ENCODE measurements at places on chromosomes 11 and 22.
A peak's percentile ranks its signal among the peaks of the same experiment; 100 is the strongest.

- no peak for DNase-seq
Measured at GRCh38 chr11:30730011-30730410, 143.9 kb upstream of the MPPED2 start.

DNA sequence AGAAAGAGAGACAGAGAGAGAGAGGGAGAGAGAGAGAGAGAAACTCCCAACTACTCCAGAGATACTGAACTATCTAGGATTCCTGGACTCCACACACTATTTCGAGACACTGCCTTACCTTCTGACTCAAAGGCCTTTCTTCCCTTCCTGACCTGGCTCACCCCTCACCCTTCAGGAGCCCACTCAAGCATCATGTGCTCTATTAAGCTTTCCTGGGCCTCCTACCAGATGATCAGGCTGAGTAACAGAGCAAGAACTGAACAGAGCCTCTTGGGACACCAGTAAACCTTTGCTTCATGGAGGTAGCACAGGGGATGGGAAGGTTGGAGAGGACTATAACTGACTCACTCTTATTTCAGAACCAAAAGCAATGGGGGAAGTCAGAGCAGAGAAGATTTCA lies 31.4 kb downstream of the PLEKHA7 start:
- DNase-seq = no peak

DNA sequence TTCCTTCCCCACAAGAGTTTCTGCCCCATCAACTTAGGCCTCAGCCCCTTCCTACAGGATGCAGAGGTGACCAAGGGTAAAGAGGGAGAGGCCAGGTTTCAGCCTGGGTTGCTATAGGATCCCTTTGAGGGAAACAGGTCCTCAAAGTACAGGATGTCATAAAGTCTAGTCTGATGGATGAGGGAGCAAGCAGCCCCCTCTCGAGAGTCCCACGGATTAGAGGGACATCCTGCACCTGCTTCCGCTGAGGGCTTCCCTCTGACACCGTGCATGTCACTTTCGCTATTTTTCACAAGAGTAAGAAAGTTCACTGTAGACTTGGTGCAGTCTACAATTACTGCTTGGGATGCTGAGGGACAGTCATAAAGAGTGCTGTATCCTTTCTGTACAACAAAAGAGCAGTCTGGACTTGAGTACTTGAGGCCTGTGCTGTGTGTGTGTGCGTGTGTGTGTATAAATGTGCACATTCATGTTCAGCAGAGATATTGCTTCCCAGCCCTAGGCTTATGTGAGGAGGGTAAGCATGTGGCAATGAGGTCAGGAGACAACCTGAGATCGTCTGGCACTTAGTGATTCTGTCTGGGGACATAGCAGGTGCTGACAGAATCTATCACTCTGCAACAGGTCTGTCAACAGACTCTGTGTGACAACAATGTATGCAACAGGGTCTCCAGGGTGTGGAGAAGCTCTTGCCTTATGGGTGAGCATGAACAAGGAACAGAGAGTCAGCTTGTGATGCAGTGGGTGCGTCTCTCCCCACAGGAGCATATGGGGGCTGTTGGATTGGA lies 18.0 kb upstream of the CHST1 start:
- DNase-seq = no peak

DNA sequence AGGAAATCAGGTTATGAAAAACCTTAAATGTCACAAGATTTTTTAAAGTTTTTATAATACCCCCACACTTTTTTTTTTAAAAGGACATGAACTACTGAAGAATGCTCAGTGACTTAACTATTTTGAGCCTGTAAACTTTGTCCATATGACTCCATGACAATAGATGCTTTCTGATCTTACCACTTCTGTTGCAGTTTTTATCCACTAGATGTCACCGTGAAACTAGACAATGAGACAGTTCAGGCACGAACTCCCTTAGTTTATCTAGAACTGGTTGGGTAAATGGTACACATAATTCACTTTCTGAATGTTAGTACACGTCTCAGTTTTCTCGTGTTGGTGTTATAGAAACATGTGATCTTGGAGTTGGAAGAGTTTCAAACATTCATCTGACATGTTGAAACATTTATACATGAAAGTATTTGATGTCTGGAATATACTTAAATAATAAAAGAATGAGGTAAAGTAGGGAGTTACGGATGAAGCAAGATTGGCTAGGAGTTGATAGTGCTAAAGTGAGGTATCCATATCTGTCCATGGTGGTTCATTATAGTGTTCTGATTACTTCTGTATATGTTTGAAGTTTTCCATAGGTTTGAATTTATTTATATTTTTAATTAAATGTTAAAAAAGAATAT lies 8.1 kb downstream of the CCDC15 start:
- DNase-seq = peak; percentile 47

DNA sequence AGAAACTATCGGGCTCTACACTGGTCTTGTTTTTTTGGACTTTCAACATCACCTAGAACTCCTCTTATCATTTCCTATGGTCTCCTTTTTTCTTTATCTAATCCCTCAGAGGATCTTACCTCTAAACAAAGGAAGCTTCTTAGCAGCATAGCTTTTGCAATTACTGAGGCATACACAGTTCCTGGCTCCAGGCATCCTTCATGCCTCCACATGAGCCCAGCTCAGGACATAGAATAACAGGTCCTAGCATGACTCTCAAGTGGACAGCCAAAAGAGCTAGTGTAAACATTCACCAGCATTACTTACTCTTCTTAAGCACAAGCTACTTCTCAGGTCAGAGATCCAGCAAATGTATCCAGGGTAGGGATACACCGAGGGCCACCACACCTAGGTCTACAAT lies 17.1 kb downstream of the CFAP300 start:
- DNase-seq = no peak

GRCh38 chr22:28628766-28629165 lies 50.9 kb downstream of the TTC28 start:
- DNase-seq = no peak

- no peak for DNase-seq
Measured at GRCh38 chr11:71325418-71326327, 73.3 kb upstream of the SHANK2 start.

DNA sequence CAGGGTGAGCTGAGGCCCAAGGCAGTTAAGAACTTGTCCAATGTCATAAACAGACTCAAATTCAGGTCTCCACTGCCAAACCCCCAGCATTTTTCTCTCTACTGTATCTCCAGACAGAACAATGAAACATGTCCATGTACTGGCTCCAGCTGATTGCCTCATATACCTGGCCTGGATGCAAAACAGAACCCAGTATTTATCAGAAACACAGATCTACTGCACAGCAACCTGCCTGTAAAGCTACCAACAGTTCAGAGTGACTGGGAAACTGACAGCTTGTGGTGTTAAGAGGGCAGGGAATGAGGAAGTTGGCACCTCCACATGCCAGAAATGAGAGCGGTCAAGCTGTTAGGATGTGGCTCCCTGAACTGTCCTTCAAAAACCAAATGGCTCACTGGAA lies 41.6 kb downstream of the C11orf71 start:
- no peak for DNase-seq

DNA sequence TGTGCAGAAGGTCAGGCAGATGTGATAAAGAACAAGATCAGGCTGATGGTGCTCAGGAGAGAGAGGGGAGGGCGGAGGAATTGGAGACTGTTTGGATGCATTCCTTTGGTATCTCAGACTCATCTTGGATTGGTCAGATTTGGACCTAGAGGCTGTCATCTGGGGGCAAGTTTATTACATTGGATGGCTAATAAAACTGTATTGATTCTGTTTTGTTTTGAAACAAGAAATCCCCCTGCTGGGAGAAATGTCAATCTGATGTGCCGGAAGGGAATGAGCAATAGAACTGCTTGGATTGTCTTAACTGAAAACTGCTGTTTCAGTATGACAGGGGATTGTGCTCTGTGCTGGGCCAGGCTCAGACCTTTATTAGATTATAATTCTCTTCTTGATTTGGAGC lies 25.5 kb upstream of the CCDC90B start:
- DNase-seq = no peak

- no peak for DNase-seq
Measured at GRCh38 chr11:99693941-99694492, 673.3 kb downstream of the CNTN5 start.

DNA sequence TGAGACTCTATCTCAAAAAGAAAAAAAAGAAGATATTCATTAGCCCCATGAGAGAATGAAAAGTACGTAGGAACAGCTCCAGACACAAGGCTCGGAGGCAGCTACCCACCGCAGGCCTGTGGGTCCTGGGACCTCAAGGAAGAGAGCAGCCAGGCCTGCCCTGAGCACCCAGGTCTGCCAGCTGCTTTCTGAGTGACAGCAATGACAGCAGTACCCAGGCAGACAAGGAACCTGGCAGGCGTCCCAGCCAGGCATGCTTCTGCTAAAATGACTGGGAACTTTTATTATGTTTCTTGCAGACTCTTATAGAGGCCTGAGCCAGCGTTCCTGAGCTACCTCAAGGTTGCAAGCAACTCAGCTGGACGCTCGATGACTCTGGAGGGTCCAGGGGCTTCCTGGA lies 31.6 kb downstream of the CPT1A start:
- no peak for DNase-seq

GRCh38 chr11:110990311-110990710 lies 255.2 kb upstream of the POU2AF2 start:
- DNase-seq = no peak

DNA sequence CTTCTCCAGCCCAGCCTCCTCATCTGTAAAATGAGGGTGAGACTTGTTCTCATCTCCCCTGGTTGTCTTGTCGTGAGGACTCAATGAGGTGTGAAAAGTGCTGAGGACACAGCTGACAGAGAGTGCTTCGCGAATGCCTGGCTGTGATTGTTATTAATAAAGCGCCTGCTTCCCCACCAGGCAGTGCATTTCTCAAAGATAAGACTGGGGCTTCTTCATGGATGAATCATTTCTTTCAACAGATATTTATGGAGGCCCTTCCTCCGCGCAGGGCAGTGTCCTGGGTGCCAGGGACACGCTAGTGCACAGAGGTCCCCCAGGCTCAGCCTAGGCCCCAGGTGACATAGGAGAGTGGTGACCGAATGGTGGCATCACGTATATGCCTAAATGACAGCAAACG lies 34.3 kb upstream of the SHISAL1 start:
- DNase-seq = no peak

GRCh38 chr11:98568013-98568412 lies 452.7 kb upstream of the CNTN5 start:
- no peak for DNase-seq

DNA sequence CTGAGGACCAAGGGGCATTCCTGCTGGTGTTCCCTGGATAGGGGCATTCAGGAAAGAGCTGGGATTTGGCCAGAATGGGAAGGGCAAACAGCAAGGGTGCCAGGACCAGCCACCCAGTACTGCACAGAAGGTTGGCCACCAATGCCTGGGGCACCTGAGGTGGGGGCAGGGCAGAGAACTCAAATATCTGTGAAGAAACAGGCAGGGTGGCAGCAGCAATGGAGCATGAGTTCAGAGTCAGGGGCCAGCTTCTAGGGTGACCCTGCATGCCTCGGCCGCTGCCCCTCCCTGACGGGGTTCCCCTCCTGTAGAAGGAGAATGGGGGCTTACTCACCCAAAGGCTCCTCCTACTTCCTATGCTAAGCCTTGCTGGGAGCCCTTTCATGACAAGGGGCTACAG lies 79.3 kb upstream of the SHANK2 start:
- DNase-seq = no peak

DNA sequence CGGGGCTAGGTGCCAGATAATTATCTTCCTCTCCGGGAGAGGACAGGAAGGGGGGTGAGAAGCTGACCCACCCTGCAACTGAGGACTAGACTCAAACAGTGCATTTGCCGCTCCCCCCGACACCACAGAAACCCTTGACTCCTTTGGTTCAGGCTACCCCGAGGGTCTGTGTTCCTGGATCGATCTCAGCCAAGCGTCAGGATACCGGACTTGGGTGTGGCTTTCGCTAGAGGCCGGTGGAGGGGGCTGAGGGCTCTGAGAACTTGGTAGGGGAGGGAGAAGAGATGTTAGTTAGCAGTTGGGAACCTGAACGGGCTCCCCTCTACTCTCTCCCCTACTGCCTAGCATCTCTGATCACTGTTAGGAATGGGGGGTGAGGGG lies 840 bp downstream of the SEZ6L start:
- DNase-seq = no peak

GRCh38 chr11:83918476-83918875 lies 632.3 kb upstream of the CCDC90B start:
- no peak for DNase-seq

DNA sequence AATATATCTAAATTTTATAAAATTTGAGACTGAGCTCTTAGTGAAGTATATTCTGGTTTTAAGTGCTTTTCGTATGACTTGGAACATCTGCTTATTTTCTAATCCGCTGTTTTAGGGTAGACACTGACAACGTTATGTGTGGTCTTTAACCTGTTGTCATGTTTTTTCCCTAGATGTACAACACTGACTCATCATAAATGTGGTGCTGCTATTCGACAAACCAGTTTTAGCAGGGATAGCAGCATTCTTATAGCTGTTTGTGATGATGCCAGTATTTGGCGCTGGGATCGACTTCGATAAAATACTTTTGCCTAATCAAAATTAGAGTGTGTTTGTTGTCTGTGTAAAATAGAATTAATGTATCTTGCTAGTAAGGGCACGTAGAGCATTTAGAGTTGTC lies 23.8 kb upstream of the HIKESHI start:
- no peak for DNase-seq

GRCh38 chr11:31823644-31824331 lies 12.7 kb upstream of the PAX6 start:
- DNase-seq = peak; percentile 77

GRCh38 chr22:36385491-36386350 lies 2.0 kb downstream of the MYH9 start:
- DNase-seq = no peak

GRCh38 chr11:48154151-48154550 lies 62.5 kb upstream of the OR4B1 start:
- DNase-seq = no peak

- no peak for DNase-seq
Measured at GRCh38 chr22:19823191-19823901, 31.3 kb downstream of the GNB1L start.

- DNase-seq = no peak
Measured at GRCh38 chr22:37588546-37589215, 8.8 kb upstream of the LGALS2 start.

- no peak for DNase-seq
Measured at GRCh38 chr11:110098645-110099044, 5.5 kb downstream of the ZC3H12C start.

DNA sequence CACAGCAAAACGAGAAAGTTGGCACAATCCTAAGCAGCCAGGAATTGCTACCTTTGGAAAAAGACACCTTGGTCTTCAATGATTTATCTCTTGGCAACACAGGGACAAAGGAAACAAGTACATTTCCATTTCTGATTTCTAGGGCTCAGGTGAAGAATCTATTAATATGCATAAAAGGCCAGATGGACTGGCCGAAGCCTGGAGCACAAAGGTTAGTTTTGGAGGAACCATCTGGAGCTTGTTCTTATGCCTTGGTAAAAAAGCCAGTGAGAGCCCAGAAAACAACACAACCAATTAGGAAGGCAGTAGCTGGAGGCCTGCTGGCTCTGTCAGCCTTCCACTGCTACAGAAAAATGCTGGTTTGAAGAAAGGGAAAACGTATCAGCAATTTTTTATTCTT lies 713.5 kb upstream of the API5 start:
- DNase-seq = no peak

DNA sequence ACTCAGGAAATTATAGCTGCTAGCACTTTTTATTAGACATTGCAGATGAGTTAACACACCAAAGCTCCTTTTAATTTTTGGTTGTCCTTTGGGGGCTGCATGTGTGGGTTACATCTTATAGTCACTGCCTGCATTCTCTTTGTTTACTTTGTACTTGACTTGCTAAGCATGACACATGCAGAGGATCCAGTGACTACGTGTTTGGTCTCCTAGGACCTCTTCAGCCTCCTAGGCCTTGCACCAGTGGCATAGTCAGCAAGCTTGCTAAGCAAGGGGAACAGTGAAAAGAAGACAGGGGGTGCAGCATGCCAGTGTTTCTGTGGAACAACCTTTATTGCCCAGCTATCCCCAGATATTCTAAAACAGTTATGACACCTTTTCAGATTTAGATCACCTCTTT lies 108.2 kb downstream of the PAX6 start:
- DNase-seq = no peak
